ENCODE measurements at places on chromosomes 12 and 14.

- DNase-seq: no peak
These were observed 822 bp upstream of the SOX5 start for GRCh38 chr12:23950210-23950774.

DNA sequence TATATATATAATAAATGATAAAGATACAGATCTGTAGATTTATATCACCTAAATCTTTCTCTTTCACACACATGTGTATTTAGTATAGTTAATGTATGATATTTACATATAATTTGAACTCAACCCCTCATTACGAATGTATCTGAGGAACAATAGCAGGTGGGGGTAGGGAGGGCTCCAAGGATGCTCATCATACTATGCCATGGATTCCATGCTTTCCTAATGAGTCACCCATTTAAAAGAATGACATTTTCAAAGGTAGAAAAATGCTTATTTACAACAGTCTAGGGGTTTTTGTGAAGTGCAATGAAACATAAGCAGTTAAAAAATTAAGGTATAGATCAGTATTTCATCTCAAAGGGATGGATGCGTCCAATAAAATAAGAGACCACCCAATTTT is 181.6 kb downstream of the SOX5 start:
- no peak for DNase-seq

DNA sequence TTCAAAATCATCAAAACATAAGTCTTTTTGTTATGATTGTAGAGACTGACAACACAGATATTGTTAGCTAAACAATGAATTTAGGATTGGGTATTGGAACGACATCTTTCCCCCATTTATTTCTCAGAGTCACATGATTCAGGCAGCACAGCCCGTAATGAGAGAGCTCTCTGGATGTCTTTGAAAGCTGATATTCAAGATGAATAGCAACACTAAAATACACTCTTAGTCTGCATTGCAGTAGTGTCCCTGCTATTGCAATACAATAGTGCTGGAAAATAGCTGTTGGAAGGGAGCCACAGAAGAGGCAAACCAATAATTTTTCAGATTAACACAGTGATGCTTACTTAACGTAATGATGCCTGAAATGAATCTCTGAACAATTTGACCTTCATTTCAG is 9.9 kb downstream of the GTSF1 start:
- no peak for DNase-seq

- DNase-seq: no peak
These were observed 39.0 kb upstream of the HDAC7 start for GRCh38 chr12:47858511-47859266.

DNA sequence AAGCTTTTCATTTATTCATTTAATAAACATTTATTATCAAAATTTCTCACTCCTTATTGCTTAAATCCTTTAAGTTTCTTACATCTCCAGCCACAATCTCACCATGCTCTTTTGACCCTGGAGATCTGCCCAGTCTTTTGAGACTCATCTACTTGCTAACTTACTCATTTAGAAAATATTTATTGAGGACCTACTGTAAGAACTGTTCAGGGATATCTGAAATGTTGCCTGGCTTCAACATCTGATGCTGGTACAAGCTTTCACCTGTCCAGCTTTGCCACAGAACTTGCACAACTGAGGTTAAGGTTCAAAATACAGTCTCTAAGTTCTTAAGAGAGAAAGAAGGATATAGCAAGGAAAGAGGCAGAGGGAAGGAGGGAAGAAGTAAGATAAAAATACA is 17.5 kb upstream of the GXYLT1 start:
- DNase-seq: no peak

DNA sequence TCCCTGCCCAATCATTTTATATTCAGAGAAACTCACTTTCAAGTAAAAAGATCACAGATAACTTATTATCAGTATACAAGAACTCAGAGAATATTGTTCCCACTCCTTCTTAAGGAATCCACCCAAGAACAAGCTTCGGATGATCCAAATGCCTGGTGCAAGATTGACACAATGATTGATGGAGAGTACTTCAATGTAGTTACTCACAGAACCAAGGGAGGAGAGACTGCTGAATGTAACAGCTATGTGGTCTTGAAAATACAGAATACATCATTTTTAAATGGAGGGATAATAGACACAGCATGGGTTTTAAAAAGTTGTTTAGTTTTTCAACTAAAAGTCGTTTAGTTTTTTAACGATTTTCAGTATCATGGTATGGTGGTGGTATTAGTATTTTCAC is 38.4 kb upstream of the SELPLG start:
- DNase-seq: no peak

GRCh38 chr12:58285551-58285950 is 344.2 kb downstream of the ATP23 start:
- no peak for DNase-seq

- DNase-seq: no peak
These were observed 97.6 kb upstream of the SLC38A2 start for GRCh38 chr12:46470036-46470627.

DNA sequence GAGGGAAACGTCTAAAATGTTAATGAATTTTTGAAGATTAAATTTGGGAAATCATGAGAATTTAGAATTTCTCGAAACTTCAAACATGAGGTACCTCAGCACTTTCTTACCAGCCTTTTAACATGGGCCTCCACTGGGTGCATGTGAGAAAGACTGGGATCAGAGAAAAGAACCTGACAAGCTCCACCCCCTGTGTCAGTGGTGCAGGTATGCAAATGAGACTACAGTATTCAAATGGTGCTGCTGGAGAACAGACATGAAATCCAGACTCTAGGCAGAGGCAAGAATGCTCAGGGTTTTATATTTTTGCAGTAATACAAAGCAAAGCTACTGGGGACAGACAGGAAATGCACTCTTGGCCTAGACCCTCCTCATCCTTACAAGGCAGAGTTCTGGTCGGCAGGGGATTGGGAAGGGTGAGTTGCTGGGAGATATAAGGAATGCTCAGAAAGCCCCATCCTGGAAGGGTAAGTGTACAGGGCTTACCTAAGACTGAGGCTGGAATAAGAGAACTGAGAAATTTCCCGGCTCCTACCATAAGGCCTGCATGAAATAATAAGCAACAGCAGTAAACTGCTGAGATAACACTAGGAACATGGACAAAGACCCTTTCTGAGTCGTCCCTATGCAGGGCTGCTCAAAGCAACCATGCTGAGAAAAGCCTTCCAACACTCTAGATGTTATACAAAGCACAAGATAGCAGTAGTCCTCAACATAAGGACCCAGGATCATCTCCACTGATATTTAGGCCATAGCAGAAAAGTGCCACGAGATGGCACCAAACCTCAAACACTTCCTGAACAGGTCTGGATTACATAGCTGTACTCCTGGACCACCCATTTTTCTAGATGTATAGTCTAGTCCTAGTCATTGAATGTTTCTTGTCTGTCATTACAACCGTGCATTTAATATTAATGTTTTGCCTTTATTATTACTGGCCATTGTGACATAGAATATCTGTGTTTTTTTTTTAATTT is 260.8 kb downstream of the RASSF9 start:
- DNase-seq: peak; percentile 54

DNA sequence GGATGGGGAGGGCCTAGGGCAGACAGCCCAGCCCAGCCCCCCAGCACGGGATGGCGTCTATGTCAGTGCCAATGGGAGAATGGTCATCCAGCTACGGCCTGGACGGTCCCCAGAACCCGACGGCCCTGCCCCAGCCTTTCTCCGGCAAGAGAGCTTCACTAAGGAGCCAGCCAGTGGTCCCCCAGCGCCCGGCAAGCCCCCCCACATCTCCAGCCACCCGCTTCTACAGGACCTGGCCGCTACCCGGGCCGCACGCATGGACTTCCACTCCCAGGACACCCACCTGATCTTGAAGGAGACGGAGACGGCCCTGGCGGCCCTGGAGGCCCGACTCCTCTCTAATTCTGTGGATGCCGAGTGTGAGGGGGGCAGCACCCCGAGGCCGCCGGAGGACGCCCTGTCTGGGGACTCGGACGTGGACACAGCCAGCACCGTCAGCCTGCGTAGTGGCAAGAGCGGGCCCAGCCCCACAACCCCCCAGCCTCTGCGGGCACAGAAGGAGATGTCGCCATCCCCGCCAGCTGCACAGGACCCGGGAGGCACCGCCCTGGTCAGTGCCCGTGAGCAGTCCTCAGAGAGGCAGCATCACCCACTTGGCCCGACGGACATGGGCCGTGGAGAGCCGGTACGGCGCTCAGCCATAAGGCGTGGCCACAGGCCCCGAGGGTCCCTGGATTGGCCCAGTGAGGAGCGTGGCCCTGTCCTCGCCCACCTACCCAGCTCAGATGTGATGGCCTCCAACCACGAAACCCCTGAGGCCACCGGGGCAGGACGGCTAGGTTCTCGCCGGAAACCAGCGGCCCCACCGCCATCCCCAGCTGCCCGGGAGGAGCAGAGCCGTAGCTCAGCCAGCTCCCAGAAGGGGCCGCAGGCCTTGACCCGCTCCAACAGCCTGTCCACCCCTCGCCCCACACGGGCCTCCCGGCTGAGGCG is 21.9 kb downstream of the CEP170B start:
- DNase-seq: no peak

DNA sequence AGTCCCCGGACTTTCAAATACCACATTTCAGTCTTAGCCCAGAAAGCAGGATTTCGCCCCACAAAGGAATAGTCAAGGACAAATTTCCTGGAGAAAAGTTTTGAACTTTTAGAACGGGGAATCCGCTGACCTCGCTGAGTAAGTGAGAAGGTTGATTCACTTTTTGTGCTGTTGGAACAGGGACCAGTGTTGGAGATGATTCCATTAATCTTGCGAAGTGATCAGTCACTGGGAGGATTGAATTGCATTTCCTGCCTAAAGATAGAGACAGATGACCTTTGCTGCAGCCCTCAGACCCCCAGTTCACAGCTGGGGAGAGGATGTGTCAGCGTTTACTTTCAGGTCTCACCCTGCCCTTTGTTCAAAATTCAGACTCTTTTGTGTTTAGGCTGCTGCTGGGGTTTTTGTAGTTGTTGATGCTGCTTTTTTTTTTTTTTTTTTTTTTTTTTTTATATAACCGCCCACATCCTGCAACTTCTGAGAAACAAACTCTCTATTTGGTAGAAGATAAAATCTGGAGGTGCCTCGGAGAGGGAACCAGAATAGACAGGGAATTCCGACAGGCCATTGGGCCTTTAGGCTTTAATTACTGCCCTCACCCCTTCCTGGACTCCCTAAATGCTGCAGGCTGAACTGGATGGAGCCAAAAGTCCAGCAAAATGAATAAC is 9.8 kb upstream of the KDM2B start:
- no peak for DNase-seq

DNA sequence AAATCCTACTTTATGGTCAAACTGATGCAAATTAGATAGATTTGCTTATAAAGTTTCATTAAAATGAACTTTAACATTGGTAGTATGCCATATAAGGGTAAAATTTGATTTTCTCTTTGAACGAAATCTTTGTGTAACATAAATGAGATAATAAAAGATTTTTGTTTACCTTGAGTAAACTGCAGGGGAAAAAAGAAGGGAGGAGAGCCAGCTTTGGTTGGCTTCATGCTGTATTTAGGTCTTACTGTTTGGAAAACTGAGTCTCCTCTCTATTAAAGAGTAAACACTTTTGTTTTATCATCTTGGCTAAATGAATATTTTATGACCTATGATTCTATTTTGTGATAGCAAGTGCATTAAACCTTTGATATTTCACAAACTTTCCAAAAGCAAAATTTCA is 267.6 kb downstream of the IPO8 start:
- DNase-seq: no peak

GRCh38 chr14:79528828-79529416 is 682.4 kb downstream of the DIO2 start:
- DNase-seq: no peak

DNA sequence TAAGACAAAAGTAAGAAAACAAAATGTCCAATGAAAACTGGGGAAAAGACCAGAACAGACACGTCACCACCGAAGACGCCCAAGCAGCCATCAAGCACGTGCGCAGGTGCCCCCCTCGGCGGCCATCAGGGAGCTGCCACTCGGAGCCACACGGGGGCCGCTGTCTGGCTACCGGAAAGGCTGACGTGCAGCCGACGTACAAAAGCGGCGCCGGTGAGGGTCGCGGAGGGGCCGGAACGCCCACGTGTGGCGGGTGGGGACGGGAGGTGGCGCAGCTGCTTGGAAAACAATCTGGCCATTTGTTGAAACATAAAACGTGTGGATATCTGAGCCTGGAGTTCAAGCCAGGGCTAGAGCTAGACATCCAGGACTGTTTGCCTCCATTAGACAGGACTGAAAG is 60.7 kb downstream of the GALNT9 start:
- no peak for DNase-seq

- no peak for DNase-seq
These were observed 105.3 kb downstream of the KCNH5 start for GRCh38 chr14:62939970-62940369.

DNA sequence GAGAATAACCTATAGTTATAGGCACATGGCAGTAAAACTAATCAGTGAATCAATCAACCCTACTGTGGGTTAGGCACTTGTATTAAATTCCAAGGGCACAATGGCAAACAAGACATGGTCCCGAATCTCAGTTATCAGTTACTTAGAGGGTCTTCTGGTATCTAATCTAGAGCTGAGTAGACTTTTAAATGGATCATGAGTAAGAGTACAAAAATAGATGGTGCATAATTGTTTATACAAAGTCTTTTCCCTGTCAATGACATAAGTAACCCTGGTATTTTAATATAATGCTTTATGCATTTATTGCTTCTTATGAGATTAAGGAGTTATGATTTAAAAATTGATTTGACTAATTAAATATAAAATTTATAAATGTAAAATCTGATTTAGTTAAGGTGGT is 23.0 kb upstream of the KCNJ8 start:
- no peak for DNase-seq

DNA sequence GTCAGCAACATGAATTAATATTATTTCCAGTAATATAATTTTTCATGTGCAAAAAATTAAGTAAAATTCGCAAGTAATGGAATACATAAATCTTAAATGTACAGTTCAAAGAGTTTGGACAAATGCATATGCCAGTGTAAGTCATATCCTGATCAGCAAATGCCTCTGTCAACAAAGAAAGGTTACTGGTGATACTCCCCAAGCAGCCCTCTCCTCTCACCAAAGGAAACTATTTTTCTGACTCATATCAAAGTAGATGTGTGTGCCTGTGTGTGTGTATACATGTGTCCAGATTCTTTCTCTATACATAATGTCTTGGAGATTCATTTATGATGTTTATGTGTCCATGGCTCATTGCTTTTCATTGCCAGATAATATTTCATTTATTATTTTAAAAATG is 1035.0 kb downstream of the SLC16A7 start:
- no peak for DNase-seq
